ENCODE measurements at places on chromosomes 12 and 14. TPM values are rescaled to one million over a fixed set of nuclear protein-coding genes. Genes with fewer than 3 reads are reported as not detected.

The NEMP1 gene
- total RNA-seq: 40.1 TPM

The FGF23 gene
- total RNA-seq: not detected

The SERPINA5 gene
- not detected for total RNA-seq

The TMPRSS12 gene
- total RNA-seq: not detected

The FAM186B gene
- total RNA-seq: 0.70 TPM

The TMEM121 gene
- 1.0 TPM for total RNA-seq

The DIO2 gene
- not detected for total RNA-seq

The ACYP1 gene
- total RNA-seq: 46.7 TPM

The TAS2R42 gene
- not detected for total RNA-seq

The RD3L gene
- total RNA-seq: not detected

The DENR gene
- 54.5 TPM for total RNA-seq

The FAM181A gene
- not detected for total RNA-seq

The PDE3A gene
- total RNA-seq: not detected
